ENCODE measurements at places on chromosomes 6 and 20.

- DNase-seq, result no peak
These were observed 29.0 kb downstream of the SLC12A5 start for GRCh38 chr20:46057856-46058598.

- DNase-seq, result no peak
These were observed 59.3 kb downstream of the SHPRH start for GRCh38 chr6:145904868-145905267.

DNA sequence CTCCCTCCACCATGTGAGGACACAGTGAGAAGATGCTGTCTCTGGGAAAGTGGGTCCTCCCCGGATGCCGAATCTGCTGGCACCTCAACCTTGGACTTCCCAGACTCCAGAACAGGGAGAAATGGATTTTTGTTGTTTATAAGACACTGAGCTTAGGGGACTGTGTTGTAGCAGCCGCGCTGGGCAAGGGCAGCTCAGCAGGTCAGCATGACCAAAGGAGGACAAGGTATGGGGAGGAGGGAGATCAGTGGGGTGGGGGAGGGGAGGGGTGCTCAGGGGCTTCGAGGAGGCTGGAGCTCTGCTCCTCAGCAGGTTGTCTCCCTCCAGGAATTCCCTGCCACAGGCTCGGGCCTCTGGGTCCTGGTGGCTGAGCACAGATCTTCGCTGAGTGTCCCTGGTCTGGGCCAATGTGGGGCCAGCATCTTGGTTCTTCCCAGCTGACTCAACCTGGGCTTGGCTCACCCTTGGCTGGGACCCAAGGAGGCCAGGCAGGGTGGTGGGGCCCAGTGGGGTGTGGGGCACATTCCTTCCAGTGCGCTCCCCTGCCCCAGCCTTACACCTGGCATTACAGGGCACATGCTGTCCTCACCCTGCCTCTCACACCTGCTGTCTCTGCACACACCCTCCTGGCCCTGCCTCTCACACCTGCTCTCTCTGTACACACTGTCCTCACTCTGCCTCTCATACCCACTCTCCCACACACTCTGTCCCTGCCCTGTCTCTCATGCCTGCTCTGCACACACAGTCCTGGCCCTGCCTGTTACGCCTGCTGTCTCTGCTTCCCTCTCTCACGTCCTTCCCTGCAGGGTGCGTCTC lies 107.3 kb downstream of the SYCP2 start:
- no peak for DNase-seq

- no peak for DNase-seq
These were observed 29.6 kb upstream of the AAR2 start for GRCh38 chr20:36206641-36207040.

DNA sequence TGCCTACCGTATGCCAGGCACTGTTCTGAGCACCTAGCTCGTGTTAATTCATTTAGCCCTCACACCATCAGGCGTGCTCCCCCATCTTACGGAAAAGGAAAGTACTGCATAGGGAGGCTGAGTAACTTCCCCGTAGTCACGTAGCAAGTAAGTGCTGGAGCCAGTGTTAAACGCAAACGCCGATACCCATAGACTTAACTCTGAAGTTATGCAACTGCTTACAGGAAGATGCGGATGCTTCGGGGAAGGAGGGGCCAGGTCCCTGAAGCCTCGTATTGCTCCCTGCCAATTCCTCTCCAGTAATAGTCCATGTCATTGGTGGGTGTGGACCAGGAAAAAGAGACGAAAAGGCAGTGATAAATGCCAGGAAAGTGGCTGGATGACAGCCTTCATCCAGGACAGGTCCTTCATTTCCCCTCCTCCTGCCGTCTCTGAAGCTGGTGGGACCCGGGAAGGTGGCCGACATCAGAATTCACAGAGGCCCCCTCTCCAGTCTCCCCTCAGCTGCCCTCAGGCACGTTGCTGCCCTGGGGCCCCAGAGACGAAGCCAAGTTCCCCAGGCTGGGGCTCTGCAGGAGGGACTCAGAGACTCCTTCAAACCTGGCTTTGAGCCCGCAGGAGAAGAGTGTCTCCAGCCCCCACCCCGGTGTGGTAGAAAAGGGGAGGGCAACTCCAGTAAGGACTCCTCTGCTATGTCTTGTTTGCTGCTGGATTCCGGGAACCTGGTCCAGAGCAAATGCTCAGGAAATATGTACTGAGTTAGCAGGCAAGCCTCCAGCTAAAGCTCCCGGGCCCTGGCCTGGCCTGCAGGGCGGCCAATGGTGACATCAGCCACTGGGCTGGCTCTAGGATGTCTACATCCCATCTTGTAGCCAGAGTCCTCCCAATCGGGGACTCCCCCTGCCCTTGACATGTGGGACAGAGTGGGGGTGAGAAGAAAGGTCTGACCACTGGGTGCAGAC lies 37.8 kb downstream of the RAB44 start:
- no peak for DNase-seq

- no peak for DNase-seq
These were observed 220.7 kb upstream of the NOX3 start for GRCh38 chr6:155676346-155676745.

- no peak for DNase-seq
These were observed 18.4 kb downstream of the UBE3D start for GRCh38 chr6:83047065-83047754.

- DNase-seq, result no peak
These were observed 169.5 kb upstream of the CENPW start for GRCh38 chr6:126170433-126170832.

- no peak for DNase-seq
These were observed 117.0 kb upstream of the OGFRL1 start for GRCh38 chr6:71171497-71172070.

GRCh38 chr20:62528983-62529891 lies 53.4 kb upstream of the GATA5 start:
- DNase-seq, result no peak

- DNase-seq, result no peak
These were observed 145.5 kb downstream of the TMEM242 start for GRCh38 chr6:157177731-157178336.

GRCh38 chr6:15303162-15303919 lies 57.5 kb downstream of the JARID2 start:
- no peak for DNase-seq

DNA sequence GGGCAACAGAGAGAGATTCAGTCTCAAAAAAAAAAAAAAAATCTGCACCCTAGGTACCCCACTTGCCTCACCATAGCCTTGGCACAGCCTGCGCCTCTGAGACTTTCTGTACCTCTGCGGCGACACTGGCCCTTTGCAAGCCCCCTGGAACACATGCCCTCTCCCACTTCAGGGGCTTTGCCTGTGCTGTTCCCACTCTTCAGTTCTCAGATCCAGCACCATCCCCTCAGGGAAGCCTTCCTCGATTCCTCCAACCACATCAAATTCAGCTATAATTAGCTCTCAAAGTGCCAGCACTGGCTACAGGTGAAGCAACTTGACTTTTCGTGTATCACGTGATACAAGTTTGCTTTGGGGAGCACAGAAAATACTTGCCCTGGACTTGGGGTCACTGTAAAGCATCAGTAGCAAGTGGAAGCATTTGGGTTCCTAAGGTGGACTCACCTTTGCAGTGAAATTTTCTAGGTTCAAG lies 2.1 kb upstream of the UBE2V1 start:
- DNase-seq, result no peak

- DNase-seq, result peak; percentile 33
These were observed 28.4 kb upstream of the SAYSD1 start for GRCh38 chr6:39143238-39143930.

DNA sequence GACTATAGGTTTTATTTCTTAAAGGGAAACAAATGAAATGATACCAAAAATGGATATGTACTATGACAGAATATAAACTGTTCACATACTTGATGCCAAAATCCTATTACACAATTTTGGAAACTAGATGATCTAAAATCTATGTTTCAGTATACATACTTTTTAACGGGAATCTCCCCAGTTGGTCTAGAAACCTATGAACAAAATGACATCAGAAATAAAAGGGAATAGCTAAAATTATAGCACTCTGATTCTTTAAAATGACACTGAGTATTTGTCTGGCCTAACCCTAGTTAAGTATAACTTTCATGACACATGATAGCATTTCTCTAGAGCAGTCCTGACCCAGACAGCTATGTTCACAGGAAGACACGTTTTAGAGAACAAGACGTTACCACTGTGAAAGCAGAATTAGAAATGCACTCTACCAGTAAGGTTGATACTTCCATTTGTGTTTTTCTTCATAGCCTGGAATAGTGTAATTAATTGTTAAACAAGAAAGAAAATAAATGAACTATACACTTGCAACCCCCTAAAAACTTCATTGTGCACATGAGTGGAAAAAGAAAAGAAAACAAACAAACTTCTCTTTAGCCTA lies 3.3 kb downstream of the OSER1 start:
- no peak for DNase-seq

- no peak for DNase-seq
These were observed 353.4 kb upstream of the JAG1 start for GRCh38 chr20:11027224-11027623.

- DNase-seq, result no peak
These were observed 6.6 kb downstream of the PPDPF start for GRCh38 chr20:63527184-63527583.

- no peak for DNase-seq
These were observed 364.5 kb upstream of the CITED2 start for GRCh38 chr6:139738801-139739455.

GRCh38 chr20:50815162-50815989 lies 20.5 kb downstream of the BCAS4 start:
- no peak for DNase-seq

GRCh38 chr6:142376800-142377496 lies 75.1 kb downstream of the ADGRG6 start:
- no peak for DNase-seq

GRCh38 chr20:35600993-35601973 lies 14.3 kb upstream of the SPAG4 start:
- peak; percentile 78 for DNase-seq

DNA sequence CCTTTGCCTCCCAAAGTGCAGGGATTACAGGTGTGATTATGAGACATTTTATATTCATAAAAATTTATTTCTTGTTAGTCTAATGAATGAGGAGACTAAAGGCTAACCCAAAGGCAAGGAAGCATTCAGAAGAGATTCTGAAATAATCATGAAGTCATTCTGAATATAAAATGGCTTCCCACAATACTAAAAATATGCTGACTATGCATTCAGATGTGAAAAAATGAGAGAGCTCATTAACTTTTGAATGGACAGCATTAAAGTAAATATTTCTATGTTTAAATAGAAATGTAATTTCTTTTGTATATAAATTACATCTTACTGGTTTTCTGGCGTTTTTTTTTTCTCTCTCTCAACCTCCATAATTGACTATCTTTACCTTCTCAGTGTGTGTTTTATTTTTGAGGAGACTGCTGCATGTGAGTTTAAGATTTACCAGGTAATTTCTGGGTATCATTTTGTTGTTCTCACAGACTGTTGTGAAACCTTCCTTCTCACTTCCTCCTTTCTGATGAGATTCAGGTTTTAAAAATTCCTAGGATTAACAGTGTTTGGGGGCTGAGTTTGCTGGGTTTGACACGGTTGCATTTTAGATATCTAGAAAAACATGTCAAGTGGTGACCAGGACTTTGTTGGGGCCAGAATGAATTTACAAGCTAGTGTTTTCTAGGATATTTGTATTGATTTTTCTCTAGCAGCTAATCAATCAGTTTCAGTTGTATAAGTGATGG lies 316.6 kb downstream of the CDKAL1 start:
- no peak for DNase-seq

DNA sequence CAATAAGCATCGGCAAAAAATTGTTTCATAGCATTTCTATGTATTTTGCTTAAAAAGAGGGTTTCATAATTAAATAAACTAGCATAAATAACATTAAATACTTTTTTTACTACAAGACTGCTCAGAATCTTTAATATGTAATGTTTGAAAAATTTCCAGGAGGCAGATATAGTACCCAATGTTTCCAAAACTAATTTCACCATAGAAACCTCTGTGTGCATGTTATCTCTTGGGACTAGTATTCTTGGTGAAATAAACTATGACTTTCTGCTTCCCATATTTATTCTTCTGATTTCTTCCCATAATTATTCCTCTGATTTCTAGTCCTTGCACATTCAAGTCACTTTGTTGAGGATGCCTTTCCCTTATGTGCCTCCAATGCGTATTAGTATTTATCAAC lies 94.5 kb downstream of the PTPRK start:
- no peak for DNase-seq

DNA sequence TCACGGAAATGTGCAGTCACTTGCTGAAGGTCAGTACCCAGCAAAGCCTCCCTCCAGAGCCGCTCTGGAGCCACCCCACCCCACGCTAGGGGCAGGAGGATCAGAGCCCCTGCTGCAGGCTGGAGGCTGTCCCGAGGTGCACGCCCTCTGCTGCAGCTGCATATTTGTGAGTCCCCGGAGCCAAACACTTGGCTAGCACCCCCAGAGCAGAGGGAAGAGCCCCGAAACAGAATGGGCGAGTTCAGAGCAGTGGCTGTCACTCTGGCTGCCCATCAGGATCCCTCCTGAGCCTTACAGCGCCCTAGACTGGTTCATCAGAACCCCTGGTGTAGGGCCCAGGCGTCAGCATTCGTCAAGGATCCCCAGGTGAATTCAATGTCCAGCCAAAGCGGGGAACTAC lies 9.5 kb upstream of the TULP1 start:
- no peak for DNase-seq

- no peak for DNase-seq
These were observed 112.1 kb downstream of the CDH4 start for GRCh38 chr20:61364147-61364546.

DNA sequence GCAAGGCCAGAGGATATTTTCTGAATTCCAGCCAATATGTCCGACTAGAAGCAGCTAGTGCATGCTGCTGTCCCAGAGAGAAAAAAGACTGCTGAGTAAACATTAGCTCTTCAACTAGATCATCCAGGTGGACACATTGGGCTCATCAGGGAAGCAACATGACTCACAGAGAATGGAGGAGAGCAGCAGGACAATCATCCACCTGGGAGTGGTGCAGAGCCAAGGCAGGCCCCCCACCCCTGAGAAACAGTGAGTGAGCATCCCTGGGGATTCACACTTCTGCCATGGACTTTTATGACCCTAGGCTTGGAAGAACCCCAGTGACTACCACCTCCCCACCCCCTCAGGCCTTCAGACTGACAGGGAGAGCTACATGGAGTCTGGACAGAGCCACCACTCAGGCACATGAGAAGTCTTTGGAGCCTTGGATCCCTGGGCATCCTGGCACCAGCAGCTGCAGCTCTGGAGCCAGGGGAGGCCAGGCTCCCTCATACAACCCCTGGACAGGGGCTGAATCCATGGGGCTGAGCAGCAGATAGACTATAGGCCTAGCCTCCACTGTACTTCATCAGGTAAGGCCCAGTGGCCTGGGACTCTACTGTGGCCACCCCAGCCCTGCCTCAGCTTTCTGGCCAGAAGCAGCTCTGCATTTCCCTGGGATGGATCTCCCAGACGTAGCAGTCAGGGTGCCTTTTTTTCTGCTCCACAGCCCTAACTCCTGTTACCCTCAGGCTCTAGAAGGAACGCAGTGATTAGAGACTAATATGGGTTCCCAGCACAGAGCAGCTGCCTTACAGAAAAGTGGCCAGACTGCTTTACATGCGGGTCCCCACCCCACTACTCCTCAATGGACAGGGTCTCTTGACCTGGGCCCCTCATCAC lies 82.9 kb upstream of the RNF217 start:
- DNase-seq, result no peak

GRCh38 chr20:17938871-17939619 lies 29.5 kb downstream of the SNX5 start:
- peak; percentile 41 for DNase-seq

Measured in activated T-cell treated with anti-CD3 and anti-CD28 coated beads, Interleukin-2, amount 50 U/mL, for 4 hours (primary cell).